Motor neuron (in vitro differentiated cells): ENCODE measurements at places on chromosomes 13 and 19. TPM values are rescaled to one million over a fixed set of nuclear protein-coding genes. Genes with fewer than 3 reads are reported as not detected.

The SYNE4 gene
- 1.1 and 2.1 TPM in 2 replicates for total RNA-seq

The PIP5K1C gene
- 18.8 and 19.2 TPM in 2 replicates for total RNA-seq

The KIR2DL3 gene
- total RNA-seq, result 0.30 TPM in 1 of 2 replicates, not detected in the other

The OR4F17 gene
- not detected in 2 replicates for total RNA-seq

The ACER1 gene
- total RNA-seq, result 0.29 and 0.38 TPM in 2 replicates

The ZNF17 gene
- 21.6 and 22.9 TPM in 2 replicates for total RNA-seq

The ZNF835 gene
- total RNA-seq, result 0.05 and 0.21 TPM in 2 replicates

DNA sequence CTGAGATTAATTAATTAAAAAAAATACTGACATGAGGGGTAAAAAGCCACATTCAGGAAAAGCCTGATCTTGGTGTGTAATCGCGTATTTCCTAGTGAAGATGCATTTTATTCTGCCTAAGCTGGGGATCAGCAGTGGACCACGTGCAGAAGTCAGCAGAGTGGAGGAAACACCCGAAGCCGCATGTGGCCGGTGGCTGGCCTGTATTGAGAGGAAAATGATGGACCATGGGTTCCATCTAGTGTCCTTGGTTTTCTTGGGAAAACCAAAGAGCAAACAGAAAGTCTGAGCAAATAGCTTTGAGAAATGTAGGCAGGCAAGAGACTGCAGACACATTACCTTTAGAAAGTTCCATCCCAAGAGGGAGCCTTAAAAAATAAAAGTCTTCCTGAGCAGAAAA lies 23.7 kb upstream of the SHISA2 start:
- no peak for ATAC-seq

- peak; percentile 89 for ATAC-seq
Observed at GRCh38 chr19:7500811-7501450, 12.1 kb upstream of the PEX11G start.

DNA sequence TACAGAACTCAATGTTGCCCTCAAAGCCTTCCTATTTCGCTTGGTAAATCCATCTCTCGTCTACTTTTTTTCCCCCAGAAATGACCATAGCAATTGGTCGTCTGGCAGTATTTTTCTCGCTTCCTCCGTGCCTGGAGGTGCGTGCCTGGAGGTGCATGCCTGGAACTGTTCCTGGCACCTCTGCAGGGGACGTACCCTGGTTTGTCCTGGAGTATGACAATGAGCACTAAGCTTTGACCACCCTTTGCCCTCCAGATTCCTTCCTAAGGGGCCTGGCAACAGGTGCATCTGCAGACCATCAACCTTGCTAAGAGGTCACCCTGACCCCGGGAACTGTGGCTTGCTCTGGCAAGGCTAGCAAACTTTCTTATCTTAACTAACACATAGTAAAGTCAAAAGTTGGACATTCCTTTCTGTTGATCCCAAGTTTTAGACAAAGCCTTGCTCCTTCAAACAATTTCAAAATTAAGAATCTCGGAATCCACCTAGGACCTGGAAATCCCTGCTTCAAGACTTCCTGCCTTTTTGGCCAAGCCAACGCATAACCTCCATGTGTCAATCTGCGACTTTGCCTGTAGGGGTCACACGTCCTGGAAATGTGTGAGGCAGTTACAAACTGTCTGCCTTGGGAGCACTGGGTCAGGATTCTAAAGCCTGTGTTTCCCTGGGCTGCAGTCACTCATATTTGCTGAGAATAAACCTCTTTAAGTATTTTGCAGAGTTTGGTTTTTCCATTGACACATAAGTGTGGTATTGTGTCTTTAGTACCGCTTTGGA lies 28.8 kb upstream of the TUBGCP3 start:
- peak; percentile 67 for ATAC-seq

DNA sequence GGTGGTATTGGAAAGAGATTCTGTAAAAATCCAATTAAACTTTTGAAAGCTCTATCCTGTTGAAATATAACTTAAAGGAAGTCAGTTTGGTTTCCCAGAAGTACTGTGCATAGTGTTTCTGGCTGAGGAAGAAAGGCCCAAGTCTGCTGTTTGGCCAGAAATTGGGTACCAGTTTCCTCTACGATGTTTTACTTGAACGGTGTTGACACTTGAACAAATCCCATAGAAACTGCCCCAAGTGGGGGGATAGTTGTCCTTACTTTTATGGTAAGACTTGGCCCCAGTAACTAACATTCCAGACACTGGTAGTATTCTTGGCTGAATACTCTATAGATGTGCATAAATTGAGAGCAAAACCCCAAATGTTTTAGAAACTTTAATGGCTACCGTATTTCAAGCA lies 14.2 kb downstream of the KLF5 start:
- no peak for ATAC-seq

DNA sequence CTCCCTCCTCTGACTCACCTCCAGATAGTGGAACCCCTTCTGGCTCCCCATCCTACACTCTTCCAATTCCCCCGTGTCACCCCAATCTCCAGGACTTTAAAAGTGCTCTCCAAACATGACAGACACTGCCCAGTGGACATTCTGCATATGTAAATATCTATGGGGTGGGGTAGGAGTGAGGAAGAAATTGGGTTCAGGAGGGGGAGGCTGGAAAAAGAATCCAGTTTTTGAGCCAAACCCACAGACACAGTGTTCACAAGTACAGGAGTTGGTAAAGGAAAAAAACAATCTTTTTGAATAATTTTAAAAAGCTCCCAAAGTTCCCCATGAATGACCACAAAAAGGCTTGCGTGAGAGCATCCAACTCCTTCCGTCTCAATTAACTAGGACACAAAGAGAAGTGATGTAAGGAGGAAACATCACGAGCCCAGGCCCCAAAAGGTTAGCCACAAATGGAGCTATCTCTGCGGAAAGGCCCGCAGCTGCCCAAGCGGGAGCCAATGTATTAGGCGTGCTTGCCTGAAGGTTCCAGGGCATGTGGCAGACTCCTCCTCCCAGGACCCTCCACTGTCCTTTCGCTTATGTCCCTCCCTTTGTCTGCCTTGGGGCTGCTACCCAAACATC lies 18.0 kb downstream of the ZC3H4 start:
- ATAC-seq, result peak; percentile 82

GRCh38 chr13:46698014-46698413 lies 98.9 kb downstream of the ESD start:
- no peak for ATAC-seq

DNA sequence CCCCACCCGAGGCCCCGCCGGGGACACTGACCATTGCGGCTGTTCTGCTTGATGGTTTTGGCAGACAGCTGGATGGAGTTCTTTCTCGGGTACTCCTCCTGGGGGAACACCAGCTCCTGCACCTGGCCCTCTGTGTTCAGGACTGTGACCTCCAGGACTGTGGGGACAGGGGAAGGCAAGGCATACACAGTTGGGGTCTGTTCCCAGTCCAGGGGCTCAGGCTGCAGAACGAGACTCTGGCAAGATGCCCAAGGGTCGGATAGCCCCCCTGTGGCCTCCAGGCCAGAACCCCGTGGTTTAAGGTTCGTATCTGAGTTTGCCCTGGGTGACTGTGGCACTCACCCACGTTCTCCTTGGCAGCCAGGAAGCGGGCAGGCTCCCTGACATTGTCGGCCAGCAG lies 22.7 kb upstream of the ASF1B start:
- ATAC-seq, result no peak

DNA sequence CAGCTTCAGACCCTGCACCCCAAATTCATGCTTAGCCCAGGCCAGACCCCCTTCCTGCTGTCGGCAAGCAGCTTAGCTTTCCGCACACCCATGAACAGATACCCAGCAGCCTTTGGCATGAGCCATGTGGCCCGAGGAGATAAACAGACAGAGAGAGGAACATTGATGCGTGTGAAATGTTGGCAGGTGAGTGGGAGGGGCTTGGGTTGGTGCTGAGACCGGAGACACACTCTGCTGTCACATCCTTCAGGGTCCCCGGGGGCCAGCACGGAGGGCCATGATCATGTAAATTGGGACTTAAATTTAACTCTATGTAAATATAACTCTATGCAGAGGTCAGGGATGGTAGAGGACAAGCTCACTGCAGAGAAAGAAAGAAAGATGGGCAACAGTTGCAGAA lies 1.5 kb downstream of the CD22 start:
- ATAC-seq, result no peak

GRCh38 chr19:38763795-38764220 lies 9.5 kb downstream of the LGALS7 start:
- no peak for ATAC-seq

DNA sequence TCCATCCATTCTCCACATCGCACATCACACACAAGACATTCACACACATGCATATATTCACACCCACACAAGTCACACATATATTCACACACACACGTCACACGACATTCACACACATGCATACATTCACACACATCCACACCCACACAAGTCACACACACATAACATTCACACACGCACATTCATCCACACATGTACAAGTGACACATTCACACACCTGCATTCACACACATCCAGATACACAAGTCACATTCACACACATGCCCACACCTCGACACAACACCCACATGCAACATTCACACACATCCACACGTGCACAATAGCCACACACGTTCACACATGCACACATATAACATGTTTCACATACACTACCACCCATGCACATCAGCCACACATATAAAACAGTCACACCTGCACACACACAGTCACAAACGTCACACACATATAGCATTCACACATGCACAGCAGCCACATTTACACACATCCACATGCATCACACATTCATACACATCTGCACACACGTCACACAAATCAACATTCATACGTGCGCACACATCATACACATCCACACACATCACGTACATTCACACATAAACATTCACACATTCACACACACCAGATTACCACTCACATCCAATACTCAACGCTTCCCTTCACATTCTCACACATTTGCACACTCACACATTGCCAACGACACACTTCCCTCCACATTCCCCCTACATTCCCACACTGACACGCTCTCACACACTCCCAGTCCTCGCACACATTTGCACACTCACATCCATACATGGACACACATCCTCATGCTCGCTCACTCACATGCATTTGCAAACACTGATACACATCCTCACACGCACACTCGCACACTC lies 41.0 kb downstream of the ANKRD10 start:
- no peak for ATAC-seq

DNA sequence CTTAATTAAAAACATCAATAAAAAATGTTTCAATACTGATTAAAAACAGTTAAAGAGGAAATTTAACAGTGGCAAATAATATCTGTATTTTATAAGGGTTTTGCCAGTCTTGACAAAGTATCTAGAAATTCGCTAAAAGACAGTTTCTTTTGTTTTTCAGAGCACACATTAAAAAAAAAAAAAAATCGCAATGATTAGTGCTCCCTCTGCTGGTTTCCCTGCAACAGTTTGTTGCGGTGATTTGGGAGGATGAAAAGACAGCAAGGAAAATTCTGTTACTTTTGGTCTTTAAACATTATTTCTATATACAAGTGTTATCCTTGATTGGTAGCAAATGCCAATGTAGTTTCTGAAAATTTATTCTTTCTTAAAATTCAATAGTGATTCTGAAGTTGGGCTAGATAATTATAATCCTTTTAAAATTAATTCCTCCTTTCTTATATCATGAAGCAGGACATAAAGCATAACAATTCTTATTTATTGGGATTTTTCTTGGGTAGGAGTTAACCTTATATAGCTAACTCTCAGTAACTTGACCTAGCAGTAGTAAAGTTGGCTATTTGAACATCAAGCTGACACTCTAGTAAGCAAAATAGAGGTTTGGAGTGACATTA lies 23.1 kb upstream of the SPRY2 start:
- no peak for ATAC-seq

- no peak for ATAC-seq
Observed at GRCh38 chr19:49255674-49256073, 69.3 kb downstream of the SLC6A16 start.

DNA sequence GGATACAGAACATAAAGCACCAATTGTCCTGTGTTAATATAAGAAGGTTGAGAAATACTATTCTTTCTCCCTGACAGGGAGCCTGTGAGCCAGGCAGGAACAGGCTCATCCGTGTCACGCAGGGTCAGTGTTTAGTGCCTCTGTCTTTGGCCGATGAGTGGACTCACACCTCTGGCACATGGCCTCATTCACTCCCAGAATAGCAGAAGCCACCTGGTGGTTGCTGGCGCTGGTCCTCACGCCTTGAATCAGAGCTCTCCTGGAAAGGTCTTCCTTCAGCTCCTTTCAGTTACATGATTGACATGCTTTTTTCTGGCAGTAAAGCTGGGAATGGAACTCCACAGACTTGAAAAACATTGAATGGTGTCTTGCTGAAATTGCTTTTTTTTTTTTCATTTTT lies 28.1 kb upstream of the SIAH3 start:
- ATAC-seq, result peak; percentile 47

- no peak for ATAC-seq
Observed at GRCh38 chr13:64850017-64850416, 2380.1 kb downstream of the PCDH9 start.

GRCh38 chr19:30023330-30023729 lies 81.3 kb downstream of the URI1 start:
- no peak for ATAC-seq

- no peak for ATAC-seq
Observed at GRCh38 chr19:46606681-46607447, 5.7 kb downstream of the CALM3 start.

GRCh38 chr19:49189259-49189658 lies 31.7 kb downstream of the TRPM4 start:
- ATAC-seq, result no peak

GRCh38 chr19:19145281-19145680 lies 7.0 kb upstream of the TMEM161A start:
- no peak for ATAC-seq

- peak; percentile 70 for ATAC-seq
Observed at GRCh38 chr13:25988661-25989060, 63.2 kb downstream of the SHISA2 start.
